Activated CD8-positive, alpha-beta T cell treated with anti-CD3 and anti-CD28 coated beads for 36 hours (primary cell): ENCODE measurements at places on chromosomes 1 and 21. TPM values are rescaled to one million over a fixed set of nuclear protein-coding genes. Genes with fewer than 3 reads are reported as not detected.
A peak's percentile ranks its signal among the peaks of the same experiment; 100 is the strongest.

DNA sequence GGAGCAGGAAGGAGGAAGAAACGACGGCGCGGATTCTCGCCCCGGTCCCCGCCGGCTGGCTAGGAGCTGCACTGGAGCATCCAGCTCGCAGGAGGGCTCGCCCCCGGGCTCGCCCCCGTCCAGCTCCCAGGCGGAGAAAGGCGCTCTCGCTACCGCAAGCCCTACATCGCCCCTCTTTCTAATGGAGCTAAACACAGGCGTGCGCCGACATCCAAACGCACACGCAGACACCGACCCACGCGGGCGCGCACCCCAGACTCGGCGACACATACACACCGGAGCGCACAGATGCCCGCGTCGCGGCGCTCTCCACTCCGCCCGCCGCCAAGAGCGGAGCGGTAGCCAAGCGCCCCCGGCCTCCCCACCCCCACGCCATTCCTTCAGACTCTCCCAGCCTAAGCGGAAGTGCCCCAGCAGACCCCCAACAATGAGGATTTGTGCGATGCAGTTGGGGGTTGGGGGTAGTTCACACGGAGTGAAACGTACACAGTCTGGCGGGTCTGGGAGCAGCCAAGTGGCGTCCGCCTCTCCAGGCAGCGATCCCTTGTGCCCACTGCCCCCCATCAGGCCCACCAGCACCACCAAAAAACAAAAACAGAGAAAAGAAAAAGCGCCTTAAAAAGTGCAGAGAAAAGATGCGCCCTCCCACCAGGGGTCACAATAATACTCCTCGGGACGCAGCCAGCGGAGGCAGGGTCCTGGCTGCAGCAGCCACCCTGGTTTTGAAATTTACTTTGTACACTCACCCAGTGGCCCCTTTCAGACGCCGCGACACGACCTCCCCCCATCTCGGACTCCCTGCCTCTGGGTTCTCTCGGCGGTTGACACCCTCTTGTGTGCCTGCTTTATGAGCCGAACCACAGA, 1.4 kb downstream of the DAB1 start:
- peaks cover 5% of the 10 kb centered on the region for H3K4me1 ChIP-seq
- no peaks in the 10 kb centered on the region for H3K36me3 ChIP-seq

GRCh38 chr1:41536361-41536802, 51.9 kb upstream of the EDN2 start:
- no peak for DNase-seq
- no peak overlapping the region for H3K27ac ChIP-seq
- H3K4me1 ChIP-seq: no peaks in the 10 kb centered on the region
- no peak overlapping the region for H3K4me3 ChIP-seq

DNA sequence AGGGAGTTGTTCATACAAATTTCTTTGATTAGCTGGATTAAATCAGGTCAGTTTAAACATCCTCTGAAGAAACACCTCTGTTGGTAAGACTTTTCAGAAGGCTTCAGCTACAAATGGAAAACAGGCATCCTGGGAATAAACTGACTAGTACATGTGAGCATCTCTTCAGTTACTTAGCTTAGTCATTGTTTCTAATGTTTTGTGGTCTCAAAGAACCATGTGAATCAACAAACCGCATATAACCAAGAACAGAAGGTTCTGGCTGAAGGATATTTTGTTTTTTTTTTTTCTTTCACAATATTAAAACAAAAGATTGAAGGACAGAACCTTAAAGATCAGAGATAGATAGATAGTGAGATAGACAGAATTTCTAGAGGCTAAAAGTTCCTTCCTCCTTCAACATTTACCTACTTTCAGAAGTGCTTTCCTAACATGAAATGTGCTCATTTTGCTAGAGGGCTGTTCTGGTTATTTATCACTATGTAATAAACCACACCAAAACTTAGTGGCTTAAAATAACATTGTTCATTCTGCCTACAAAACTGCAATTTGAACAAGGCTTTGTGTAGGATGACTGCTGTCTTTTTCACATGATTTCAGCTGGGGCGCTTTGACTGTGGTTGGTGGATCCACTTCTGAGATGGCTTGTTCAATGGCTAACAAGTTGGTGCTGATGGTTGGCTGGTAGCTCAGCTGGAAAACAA, 119.8 kb upstream of the PTGFR start:
- H3K27ac ChIP-seq: no peak overlapping the region
- H3K36me3 ChIP-seq: no peaks in the 10 kb centered on the region
- no peaks in the 10 kb centered on the region for H3K27me3 ChIP-seq
- H3K4me3 ChIP-seq: no peak overlapping the region

GRCh38 chr1:24385160-24385940, 28.2 kb downstream of the STPG1 start:
- peaks cover 5% of the 10 kb centered on the region for H3K36me3 ChIP-seq
- DNase-seq: peak; percentile 61
- peak overlapping the region; percentile 14 for H3K27ac ChIP-seq
- H3K27me3 ChIP-seq: no peaks in the 10 kb centered on the region

DNA sequence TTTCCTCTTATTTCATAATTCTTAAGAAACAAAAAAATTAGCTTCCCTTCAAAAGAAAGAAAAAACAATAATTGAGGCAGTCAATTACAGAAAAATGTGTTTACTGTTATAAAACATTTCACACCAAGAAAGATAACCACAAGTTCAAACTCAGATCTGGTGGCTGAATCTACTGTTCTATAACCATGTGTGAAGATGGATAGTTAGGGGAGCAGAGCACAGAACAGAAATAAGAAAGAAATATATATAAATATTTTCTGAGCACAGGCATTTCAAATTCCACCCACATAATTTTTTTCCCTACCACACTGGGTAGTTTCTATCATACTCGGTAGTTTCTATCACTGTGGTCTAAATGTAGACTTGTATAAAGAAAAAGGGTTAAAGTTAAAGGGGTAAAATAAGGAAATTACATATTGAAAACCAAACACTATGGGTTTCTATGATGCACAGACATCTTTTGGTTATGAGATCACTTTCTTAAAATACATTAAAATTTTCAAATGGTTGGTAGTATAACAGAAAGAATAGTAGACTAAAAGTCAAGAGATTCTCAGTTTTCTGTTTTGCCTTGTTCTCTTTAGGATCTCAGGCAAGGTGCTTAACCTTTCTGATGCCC, 10.8 kb downstream of the LYST start:
- peak overlapping the region; percentile 95 for H3K27ac ChIP-seq
- no peak for DNase-seq
- H3K27me3 ChIP-seq: no peaks in the 10 kb centered on the region
- H3K4me1 ChIP-seq: peaks cover 55% of the 10 kb centered on the region
- H3K4me3 ChIP-seq: peak overlapping the region; percentile 47

DNA sequence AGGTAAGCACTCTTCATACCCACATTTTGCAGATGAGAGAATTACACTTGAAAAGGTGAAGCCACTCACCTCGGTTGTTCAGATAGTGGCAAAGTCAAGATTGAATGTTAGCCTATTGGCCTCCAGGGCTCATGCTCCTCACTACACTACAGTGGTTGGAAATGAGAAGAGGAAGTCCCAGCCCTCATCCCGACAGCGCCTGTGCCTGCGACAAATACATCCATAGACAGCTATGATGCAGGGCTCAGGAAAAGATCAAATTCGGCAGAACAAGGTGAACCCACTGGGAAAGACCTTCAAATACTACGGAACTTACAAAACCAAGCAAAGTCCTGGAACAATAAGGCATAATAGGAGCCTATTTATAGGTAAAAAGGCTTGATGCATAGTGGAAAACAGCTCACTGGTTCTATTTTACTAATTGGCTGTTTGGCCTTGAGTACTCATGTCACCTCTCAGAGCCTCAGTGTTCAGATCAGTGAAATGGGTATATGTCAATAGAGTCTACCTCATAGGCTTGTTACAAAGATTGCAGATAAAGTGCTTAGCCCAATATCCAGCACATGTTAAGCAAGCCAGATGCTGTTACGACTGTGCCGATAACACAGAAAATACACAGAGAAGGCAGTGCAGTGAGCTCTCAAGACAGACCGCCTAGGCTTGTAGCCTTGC, 3.5 kb downstream of the SPOCD1 start:
- no peaks in the 10 kb centered on the region for H3K36me3 ChIP-seq
- DNase-seq: no peak
- H3K27me3 ChIP-seq: no peaks in the 10 kb centered on the region
- H3K4me3 ChIP-seq: no peak overlapping the region
- peaks cover 11% of the 10 kb centered on the region for H3K4me1 ChIP-seq

DNA sequence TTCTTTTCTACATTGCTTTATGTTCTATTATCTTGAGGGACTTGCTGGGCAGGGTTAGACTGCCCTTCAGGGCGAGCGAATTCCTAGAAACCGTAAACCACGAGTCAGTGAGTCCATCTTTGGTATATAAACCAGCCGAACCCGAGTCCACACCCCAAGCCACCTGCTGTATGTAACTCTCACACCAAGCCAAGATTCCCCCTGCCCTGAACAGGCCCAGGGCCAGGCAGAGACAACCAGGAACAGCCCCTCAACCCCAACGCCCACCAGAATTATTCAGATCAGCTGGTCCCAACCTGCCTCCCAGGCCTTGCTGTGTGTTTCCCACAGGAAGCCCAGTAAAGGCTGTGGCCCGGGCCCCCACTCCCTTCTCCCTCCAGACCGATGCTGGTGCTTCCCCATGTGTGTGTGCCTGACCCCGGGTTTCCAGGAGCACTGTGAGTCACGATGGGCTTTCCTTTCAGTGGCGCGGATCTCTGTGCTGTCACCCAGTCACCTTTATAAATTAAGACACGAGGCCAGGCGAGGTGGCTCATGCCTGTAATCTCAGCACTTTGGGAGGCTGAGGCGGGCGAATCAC, 17.1 kb downstream of the KIF17 start:
- no peak overlapping the region for H3K4me3 ChIP-seq
- no peak for DNase-seq
- no peak overlapping the region for H3K27ac ChIP-seq

GRCh38 chr1:35454616-35455015, 102.6 kb downstream of the KIAA0319L start:
- DNase-seq: no peak
- H3K27me3 ChIP-seq: no peaks in the 10 kb centered on the region
- no peak overlapping the region for H3K4me3 ChIP-seq
- H3K4me1 ChIP-seq: peaks cover 32% of the 10 kb centered on the region
- H3K36me3 ChIP-seq: peaks cover 12% of the 10 kb centered on the region
- H3K27ac ChIP-seq: peak overlapping the region; percentile 57

DNA sequence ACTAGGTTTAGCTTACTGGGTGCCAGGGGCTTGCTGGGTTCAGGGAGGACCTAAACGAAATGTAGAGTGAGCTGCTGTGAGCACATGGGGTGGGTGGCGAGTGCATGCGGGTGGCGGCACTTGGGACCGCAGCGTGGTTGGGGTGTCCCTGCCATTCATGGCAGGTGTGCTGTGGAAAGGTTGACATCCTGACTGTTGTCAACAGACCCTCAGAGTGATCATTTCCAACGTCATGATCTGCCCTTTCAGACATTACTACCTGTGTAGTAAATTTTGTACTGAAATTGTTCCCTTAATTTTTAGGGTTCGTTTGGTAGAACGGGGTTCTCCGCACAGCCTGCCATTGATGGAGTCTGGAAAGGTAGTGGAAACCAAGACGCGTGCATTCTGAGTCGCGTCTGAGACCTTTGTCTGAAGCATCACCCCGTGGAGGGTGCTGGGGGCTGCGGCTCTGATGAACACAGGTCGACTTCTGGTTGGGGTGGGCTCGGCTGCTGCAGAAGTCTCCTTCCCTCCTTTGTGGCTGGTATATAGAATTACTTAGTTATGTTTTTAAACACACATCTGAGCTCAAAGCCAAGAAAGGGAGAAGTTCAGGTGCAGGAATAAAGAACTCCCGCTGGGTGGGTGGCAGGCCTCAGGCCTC, 43.3 kb downstream of the S100B start:
- peak overlapping the region; percentile 77 for H3K4me3 ChIP-seq
- peaks cover 62% of the 10 kb centered on the region for H3K36me3 ChIP-seq
- no peaks in the 10 kb centered on the region for H3K27me3 ChIP-seq
- peak; percentile 53 for DNase-seq

DNA sequence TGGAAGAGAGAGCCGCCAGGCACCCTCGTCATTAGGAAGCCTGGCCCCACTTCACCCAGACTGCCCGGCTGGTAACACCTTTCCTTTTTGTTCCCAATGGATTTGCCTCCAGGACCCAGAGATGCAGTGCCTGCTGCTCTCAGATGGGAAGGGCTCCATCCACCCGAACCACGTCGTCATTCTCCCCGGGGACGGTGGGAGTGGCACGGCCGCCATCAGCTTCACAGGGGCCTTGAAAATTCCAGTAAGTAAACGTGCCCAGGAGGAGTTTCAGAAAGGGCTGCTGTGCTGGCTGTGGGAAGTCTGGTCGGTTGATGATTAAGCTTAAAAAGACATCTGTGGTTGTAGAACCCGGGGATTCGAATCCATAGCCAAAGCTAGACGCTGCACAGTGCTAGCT, 45.2 kb downstream of the SLC37A1 start:
- peaks cover 8% of the 10 kb centered on the region for H3K36me3 ChIP-seq
- no peak for DNase-seq
- no peaks in the 10 kb centered on the region for H3K4me1 ChIP-seq

DNA sequence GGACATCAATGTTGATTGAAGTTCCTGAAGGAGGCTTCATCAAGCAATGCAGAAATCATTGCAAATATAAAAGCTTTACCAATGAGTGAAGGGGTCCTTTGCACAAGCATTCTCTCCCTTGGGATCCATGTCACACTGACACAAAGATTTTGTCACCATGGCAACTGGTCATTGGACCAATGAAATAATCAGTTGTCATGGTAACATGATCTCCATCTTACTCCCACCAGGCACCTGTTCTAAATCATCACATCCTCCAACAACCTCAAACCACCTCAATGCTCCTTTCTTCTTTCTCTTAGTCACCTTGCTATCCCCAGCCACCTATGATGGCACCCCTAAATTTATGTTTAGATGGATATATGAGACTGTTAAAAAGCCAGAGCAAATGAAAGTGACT, 13.5 kb upstream of the FOXJ3 start:
- no peak for DNase-seq
- H3K27ac ChIP-seq: no peak overlapping the region
- H3K36me3 ChIP-seq: no peaks in the 10 kb centered on the region

- peaks cover 11% of the 10 kb centered on the region for H3K27me3 ChIP-seq
- H3K4me1 ChIP-seq: peaks cover 14% of the 10 kb centered on the region
Measured at GRCh38 chr1:197143276-197143675, 3.2 kb downstream of the ASPM start.

GRCh38 chr1:244322791-244323521, 128.8 kb downstream of the ADSS2 start:
- peak overlapping the region; percentile 24 for H3K4me3 ChIP-seq
- peaks cover 44% of the 10 kb centered on the region for H3K4me1 ChIP-seq
- H3K27ac ChIP-seq: peak overlapping the region; percentile 77
- peak; percentile 57 for DNase-seq

DNA sequence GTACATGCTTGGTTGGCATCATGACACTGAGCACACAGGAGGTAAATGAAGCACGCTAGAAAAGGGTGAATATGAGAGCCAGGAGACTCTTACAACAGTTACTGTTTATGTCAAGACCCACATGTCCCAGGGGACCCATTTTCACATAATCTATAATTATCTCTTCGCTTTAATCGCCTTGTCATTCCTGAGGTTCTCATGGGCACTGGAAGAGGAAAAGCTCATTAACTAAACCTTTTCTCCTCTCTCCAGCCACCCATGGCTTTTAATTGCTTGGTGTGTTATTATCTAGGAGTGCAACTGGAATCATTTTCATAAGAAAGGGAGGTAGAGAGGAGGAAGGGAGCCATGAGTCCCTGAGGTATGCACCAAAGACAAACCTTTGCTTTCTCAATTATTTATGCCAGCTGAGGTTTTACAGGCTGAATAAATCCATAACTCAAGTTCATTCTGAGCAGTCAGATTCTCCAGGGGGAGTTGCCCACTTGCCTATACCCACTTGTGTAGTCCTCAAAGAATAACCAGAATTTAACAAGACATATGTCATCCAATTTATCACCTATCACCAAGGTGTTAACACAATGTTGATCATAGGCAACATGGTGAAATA, 77.4 kb downstream of the ACBD6 start:
- no peak overlapping the region for H3K27ac ChIP-seq
- no peaks in the 10 kb centered on the region for H3K27me3 ChIP-seq
- no peak overlapping the region for H3K4me3 ChIP-seq
- peaks cover 46% of the 10 kb centered on the region for H3K36me3 ChIP-seq

The BGLAP gene
- 2.5 TPM for total RNA-seq

The TFAP2E gene
- total RNA-seq: 0.58 TPM

The SLC50A1 gene
- total RNA-seq: 59.7 TPM

The FHAD1 gene
- 0.16 TPM for total RNA-seq
